ENCODE measurements at places on chromosomes 7 and 10.

DNA sequence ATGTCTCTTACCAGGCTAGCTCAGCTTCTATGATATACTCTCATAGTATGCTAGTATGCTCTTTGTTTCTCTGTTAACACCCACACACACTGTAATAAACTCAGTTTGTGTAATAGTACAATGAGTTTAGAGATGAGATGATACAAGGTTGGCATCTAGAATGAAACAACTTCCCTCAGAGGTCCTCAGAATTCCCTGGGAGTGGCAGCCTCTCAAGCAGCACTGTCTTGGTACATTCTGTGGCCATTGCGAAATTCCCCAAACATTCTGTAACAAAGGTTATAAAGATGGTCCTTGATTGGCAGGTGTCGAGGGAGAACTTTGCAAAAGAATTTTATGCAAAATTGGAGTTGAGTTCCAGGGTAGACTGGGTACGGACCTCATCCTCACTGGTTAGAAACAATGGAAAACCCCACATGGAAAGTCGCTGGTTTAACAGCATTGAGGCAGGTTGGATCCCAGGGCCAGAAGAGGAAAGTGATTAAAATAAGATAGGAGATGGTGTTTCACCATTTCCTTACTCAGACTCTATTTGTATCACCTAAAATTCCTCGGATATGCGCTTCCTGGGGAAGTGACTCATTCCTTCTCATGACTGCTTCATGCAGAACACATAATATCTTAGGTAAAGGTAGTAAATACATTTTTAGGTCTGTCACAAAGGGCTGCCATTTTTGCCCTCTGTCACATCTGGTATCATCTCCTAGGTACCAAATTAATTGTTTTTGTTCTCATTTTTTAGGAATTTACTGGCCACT is 657.8 kb downstream of the SORCS1 start:
- no peak for DNase-seq

DNA sequence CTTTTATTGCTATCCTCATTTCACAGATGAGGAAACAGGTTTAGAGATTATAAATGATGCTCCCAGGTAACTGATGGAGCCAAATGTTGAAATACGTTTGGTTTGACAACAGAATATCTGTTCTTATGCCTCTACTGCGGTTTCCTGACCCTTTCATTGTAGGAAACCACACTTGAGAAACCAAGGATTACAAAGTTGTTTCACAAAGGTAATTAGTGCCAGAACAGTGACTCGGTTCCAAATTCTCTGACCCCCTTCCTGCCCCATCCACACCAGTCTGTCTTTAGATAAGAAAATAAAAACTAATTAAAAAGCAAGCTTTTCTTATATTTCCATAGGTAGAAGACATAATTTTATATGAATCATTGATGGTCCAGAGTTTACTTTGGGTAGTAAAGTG is 393.7 kb upstream of the MBL2 start:
- no peak for DNase-seq

DNA sequence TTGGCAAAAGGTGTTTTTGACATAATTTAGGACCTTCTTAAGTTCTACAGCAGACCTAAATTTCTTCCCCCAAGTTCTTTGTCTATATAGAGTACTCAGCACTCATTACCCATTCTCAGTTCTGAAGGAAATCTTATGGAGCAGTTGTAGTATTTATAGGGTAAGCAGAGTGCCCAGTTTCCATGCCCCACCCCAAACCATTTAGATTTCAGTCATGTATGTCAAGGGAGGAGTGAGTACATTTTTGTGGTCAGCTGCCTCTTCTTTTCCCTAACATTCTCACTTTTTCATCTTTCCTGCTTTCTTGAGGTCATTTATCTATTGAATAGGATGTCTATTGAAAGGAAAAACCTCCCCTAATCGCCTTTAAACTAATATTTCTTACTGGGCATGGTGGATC is 83.3 kb downstream of the KAT6B start:
- DNase-seq = no peak

- DNase-seq = no peak
These were observed 1160.3 kb downstream of the CNTNAP2 start for GRCh38 chr7:147276783-147277370.

- no peak for DNase-seq
These were observed 144.4 kb downstream of the TES start for GRCh38 chr7:116354546-116355423.

DNA sequence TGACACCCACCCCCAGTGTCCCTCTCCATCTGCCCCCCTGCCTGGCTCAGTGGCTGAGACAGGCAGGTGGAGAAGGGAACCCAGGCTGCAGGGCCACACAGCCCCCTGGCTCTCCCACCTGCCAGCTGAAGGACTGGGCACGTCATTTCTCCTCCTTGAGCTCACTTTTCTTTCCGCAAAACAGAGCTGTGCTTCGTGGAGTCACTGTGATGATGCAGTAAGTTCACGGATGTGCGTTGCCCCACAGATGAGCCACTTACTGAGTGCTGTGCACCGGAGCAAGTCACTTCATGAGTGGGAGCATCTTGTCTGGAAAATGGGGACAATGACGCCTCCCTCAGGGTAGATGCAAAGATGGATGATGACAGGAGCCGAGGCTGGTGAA is 2.7 kb downstream of the OPN4 start:
- DNase-seq = no peak
